Stimulated activated CD8-positive, alpha-beta memory T cell treated with anti-CD3 and anti-CD28 coated beads, Interleukin-4, amount 100 ng/mL, for 4 hours (primary cell): ENCODE measurements at places on chromosomes 2 and 18.

- DNase-seq: no peak
Observed at GRCh38 chr2:71557321-71557720, 104.0 kb downstream of the DYSF start.

- DNase-seq: no peak
Observed at GRCh38 chr2:162824304-162824703, 14.3 kb downstream of the KCNH7 start.

GRCh38 chr2:19458427-19459003, 100.1 kb upstream of the OSR1 start:
- no peak for DNase-seq

GRCh38 chr2:180630756-180631155, 349.6 kb upstream of the UBE2E3 start:
- DNase-seq: no peak

GRCh38 chr2:5125017-5125730, 567.0 kb upstream of the SOX11 start:
- no peak for DNase-seq

- no peak for DNase-seq
Observed at GRCh38 chr2:128651000-128651399, 332.3 kb upstream of the HS6ST1 start.

- no peak for DNase-seq
Observed at GRCh38 chr2:151025816-151026215, 235.8 kb downstream of the RBM43 start.

DNA sequence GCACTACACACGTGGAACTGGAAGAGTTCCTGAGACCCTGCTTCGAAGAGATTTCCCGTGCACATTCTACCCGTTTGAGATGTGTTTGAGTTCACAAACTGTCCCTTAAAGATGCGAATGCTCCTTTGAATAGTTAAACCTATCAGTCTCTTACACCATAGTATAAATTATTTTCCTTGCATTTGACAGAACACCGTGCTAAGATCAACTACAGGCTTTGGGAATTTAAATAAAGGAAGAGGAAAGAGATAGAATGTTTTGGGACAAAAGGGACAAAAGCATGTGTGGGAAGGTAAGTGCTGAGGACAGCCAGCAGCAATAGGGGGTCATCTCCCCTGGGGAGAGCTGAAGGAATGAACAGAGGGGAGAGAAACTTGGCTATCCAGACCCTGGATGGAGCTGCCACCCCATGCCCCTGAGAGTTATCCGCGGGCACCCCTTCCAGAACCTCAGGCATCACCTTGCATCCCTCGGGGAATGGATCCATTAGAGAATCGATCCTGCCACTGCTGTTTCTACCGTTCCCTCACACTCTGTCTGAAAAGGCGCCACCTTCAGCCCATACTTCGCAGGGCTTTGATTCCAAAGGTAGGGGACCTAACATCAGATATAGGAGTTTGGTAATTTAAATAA, 888 bp upstream of the ADCY3 start:
- no peak for DNase-seq

GRCh38 chr18:45073556-45073955, 392.9 kb downstream of the SETBP1 start:
- no peak for DNase-seq

DNA sequence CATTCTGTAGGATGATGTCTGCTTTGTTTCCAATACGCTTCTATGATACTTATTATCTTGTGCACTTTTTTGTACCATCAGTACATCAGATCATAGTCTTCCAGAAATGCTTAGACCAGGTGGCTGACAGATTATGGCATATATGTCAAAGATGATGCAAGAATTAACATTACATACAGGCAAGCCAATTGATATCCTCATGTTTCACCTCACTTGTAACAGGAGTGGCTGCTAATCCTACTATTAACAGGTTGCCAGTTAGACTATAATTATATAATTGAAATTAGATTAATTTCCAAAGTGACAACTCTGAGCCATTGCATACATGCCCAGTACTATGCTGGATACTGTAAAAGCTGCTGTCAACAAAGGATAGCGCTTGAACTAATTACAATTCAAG, 77.2 kb downstream of the TLK1 start:
- no peak for DNase-seq

DNA sequence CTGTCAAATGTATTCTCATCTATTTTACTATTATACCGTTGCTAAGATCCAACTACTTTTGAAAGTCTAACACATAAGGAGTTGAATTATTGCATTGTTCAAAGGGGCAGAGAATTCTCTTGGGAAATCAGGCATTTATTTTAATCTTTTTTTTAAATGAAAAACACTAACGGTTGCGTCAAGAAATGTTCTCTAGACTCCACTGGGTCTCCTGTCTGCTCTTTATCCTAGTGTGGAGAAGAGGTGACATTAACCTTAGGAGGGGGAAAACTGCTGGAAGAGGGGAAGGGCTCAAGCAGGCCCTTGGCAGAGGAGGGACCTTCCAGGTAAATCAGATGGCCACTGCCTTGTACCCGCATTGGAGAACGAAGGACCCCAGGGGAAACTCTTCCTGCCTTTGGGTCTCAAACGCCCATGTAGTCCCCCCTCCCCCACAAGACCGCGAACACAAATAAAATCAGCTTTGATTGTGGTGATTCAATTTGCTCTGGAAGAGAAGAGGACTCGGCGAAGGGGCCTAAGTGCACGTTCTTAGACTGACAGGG, 1.1 kb upstream of the APCDD1 start:
- no peak for DNase-seq

GRCh38 chr2:133952420-133952819, 301.5 kb upstream of the MGAT5 start:
- DNase-seq: no peak

DNA sequence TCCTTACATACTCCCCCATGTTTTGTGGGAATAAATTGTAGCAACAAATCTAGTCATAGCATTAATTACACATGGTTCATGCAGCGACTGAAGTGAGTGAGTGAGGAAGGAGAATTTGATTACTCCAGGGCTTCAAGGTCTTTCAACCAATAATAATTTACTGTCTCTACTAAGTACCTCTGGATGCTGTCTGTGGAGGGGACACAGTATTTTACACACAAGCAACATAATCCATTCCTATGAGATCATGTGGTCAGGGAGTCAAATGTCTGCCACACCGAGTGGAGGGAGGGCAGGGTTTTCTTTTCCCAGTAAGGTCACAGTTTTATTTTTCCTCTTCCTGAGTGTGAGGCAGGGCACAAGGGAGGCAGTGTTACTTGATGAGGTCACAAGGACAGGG, 334.7 kb upstream of the CELF4 start:
- DNase-seq: no peak

DNA sequence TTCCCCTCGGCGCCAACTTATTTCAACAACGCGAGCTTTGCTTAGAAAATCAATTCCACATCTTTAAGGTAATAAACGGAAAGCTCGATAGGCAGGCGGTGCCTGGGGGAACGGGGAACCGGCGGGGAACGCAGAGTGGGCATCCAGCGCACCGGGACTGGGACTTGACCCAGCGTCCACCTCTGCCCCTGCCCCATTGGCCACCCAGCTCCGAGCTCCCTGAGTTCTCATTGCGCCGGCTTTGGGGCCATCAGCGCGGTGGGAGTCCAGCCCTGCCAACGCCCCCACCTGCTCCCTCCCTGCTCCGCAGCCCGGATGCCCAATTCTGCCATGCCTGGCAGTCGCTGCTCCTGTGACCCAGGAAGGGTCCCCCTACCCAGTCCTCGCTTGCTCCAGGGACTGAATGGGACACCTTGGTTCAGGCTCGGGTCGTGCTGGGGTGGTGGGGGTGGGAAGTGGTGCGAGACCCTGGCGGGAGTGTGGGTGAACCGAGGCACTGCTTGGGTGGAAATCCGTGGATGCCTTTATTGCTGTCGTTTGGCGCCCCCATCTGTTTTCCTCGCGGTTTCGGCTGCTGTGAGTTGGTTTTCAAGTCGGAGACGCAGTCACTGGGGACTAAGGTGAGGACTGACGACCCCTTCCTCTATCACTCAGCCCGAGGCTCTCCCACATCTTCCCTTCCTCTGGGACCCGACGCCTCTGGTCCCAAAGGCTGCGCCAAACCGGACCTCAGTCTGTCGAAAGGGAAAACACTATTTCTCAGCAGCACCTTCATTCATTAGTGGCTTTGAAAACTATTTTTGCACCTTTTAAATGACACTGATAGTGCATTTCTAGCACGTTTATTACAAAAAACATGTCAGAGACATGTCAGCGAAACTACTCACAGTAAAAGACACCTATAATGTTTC, 2.4 kb upstream of the EVX2 start:
- DNase-seq: no peak

- no peak for DNase-seq
Observed at GRCh38 chr2:238879621-238880377, 31.9 kb downstream of the TWIST2 start.

- no peak for DNase-seq
Observed at GRCh38 chr2:202178346-202178958, 59.9 kb downstream of the SUMO1 start.

DNA sequence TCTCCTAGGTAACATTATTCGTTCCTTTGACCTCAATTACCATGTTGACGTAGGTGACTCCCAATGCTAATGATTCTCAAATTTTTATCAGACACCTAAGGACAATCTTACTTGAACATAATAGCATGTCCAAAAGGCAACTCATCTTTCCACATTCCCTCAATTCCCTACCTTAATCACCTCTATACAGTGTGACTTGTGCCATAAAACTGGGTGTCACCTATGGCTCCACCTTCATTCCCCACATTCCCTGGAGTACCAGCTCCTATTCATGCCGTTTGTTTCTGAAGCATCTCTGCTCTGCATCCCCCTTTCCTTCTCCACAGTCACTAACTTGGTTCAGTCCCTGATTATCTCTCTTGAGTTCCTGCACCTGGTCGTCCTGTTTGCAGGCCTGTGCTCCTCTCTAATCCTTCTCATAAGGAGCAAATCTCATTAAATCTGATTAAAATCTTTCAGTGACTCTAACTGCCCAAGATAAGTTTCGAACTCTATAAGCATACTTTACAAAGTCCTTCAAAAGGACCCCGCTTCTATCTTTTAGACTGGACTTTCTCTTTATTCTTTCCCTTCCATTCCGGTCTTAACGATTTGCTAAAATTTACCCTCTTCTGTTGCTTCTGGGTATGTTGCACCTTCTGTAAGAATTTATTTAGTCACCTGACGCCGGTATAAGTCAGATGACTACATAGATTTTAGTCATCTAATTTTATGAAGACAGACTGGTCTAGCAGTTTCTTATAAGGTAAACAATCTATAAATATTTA, 128.7 kb downstream of the OSBPL1A start:
- no peak for DNase-seq

DNA sequence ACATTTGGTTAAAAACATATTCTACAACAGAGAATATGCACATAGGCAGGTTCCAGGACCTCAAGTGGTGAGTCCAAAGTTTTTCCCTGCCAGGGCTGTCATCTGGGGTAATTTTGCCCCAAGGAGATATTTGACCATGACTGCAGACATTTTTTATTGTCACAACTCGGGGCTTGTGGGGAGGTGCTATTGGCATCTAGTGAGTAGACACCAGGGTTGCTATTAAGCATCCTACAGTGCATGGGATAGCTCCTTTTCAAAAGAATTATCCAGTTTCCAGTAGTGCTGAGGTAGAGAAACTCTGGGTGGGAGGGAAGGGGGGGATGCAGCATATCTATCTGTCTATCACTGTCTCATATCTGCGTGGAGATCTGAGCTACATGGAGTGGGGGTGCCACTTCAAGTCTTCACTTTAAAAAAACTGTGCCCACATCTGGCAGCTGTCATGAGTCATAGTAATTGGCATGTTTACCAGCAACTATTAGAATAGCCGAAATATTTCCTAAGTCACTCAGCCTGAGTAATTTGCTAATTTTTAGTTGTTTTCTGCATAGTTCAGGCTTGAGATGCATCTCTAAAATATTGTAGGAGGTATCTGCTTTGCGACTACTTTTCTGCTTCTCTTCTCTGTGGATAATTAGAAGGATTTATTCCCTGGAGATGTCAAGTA, 254.0 kb upstream of the RBMS1 start:
- DNase-seq: no peak

GRCh38 chr2:39120521-39120770, 405 bp downstream of the SOS1 start:
- DNase-seq: no peak

DNA sequence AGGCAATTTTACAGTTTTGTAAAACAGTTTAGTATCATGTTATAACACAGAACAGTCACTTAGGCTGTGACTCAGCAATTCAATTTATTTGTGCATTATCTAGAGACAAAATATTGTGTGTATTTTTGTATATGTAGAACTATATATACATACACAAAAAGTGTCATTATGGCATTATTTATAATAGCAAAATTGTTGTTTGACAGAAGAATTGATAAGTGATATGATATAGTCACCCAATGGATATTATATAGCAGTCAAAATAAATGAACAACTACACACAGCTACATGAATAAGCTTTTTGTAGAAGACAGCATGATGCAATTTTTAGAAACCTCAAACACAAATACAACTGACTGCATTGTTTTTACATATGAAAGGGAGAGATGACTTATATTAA, 334.0 kb downstream of the TRIB2 start:
- DNase-seq: no peak

DNA sequence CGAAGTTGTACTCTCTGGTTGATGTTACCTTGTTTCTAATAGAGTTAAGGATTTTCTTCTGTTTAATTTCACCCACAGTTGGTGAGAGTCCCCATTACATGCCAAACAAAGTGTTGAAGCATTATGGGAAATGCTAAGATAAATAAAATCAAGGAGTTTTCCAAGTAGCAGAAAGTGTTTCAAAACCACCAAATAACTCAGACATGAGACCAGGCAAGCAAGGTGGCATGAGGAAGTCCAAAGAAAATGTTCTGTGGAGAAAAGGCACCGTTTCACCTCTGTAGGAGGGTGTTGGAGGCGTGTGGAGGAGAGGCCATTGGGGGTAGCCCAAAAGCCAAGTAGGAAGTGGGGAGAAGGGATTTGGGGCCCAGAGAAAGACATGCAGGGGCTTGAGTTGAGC, 8.7 kb downstream of the CFAP221 start:
- no peak for DNase-seq

DNA sequence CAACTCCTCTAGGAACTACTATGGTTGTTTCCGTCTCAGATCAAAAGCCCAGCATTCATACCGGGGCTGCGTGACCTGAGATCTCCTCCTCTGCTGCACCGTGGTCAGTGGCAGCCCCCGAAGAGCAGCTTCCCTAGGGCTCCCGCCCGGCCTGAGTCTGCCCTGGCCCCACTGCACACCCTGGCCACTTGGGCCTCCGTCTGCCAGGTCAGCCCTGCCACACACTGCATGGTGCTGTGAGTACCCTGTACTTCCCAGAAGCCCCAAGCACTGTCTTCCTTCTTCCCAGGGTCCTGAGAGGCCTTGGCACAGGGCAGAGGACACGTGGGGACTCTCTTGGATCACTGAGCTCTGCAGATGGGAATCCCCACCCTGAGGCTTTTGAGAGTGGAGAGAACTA, 81.5 kb upstream of the GPC1 start:
- no peak for DNase-seq

- no peak for DNase-seq
Observed at GRCh38 chr2:82728090-82728489, 1731.0 kb downstream of the SUCLG1 start.

GRCh38 chr2:105734762-105735538, 9.8 kb upstream of the NCK2 start:
- DNase-seq: no peak

DNA sequence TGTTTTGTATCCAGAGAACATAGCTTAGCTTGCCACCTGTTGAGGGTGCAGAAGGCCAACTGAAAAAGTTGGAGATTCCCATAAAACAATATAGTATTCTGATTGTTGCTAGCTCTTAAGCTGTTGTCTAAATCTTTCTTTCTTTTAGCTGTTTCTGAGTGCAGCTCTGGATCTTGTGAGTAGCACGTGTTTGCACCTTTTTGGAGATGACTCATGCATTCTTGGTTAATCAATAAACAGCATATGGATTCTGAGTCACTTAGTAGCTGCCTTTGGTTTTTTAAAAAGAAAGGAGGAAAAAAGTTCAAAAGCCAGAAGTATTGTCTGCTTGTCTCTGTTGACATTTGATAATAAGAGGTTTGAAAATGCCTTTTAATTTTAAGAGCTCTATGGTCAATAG, 483.0 kb upstream of the FSIP2 start:
- no peak for DNase-seq
